ENCODE measurements at places on chromosomes 13 and 19.

DNA sequence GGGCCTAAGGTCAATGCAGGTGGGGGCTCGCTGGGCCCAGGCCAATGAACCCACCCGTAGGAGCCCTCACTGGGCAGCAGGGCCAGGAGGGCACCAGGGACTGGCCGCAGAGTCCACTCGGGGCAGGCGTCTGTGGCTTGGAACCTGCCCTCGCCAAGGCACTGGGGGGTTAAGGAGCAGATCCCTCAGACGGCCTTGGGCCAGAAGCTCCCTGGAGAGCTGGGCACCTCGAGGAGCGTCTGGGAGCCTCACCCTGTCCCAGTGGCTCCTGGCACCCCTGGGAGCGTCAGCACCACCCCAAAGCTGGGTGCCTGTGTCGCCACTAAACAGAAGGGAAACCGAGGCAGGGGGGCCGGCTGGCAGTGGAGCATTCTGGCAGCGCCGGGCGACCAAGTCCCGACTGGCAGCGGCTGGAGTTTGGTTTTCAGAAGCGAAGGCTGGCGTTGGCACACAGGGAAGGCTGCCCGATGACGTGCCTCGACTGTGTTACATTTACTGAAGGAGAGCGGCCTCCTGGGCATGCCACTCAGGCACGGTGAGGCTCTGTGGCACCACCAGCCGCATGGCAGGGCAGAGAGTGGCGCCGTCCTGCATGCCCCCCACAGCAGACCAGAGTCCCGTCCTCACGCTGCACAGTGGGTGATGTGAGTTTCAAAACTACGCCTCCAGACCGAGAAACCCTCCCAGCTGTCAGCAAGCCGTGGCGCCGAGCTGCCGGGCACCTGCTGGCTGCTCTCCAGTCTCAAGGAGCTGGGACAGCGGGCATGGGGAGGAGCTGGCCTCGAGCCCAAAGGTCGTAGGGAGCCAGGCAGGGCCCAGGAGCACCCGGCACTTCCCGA is 9.2 kb upstream of the MEX3D start:
- DNase-seq, result no peak

- DNase-seq, result peak; percentile 35
Measured at GRCh38 chr19:3852614-3853254, 16.1 kb downstream of the ZFR2 start.

GRCh38 chr19:40273469-40274360 is 11.4 kb downstream of the AKT2 start:
- no peak for DNase-seq

- DNase-seq, result no peak
Measured at GRCh38 chr19:53576941-53577653, 39.2 kb downstream of the ZNF331 start.

- no peak for DNase-seq
Measured at GRCh38 chr13:51549593-51549992, 34.7 kb upstream of the WDFY2 start.

DNA sequence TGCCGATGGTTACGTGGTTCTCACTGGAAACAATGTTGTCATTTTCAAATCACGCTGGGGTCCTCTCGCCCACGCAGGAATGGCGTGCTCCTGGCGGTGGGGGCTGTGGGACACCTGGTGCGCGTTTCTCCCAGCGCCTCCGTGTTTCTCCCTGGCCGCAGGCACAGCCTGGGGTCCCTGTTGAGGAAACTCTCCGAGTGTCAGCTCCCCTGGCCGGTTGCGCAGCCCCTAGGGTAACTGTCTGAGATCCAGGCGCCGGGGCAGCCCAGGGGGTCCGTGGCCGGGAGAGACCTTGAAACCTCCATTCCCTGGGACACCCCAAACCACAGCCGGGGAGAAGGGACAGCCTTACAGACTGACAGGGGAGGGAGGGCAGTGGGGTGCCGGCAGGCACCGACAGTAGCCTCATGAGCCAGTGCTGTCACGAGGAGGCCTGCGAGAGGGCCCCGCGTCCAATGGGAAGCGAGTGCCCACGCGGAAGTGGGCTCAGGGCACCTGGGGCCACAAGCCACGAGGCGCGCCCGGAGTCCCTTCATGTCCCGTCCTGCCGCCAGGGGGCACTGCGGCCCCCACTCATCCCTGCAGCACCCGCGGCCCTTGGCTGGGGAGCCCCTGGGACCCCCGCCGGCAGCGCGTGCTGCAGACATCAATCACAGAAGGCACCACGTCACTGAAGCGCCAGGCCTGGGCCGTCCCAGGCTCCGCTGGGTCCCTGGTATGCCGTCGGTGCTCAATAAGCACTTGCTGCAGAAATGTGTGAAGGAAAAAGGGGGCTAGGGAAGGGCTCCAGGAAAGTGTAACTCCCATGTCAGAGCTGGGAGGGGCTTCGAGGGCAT is 9.5 kb downstream of the ADAMTSL5 start:
- DNase-seq, result peak; percentile 73

GRCh38 chr13:93290503-93290902 is 63.9 kb downstream of the GPC6 start:
- DNase-seq, result no peak

DNA sequence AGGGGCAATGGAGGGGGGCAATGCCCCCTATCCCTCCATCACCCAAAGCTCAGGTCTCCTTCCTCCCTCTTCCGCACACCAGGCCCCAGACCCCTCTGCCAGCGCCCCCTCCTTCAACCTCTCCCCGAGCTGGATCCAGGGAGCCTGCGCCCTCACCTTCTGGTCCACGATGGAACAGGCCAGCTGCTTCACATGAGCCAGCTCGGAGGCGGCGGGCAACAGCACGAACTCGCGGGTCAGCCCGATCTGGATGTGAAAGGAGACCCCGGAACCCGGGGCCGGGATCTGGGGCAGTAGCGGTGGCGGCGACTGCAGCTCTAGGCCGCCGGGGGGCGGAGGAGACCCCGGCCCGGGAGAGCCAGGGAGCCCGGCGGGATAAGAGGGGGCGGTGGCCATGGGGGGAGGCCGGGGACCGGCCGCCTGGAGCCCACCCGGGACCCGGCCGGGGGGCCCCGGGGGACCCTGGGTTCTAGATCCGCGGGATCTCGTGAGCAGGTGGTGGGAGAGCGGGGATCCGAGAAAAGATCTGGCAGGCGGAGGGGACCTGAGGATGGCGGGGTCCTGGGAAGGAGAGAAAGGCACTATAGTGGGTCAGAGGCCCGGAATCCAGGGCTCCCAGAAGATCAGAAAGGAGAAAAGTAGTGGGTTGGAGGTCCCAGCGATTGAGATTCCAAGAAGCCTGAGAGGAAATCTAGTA is 791 bp downstream of the PRKD2 start:
- peak; percentile 22 for DNase-seq

DNA sequence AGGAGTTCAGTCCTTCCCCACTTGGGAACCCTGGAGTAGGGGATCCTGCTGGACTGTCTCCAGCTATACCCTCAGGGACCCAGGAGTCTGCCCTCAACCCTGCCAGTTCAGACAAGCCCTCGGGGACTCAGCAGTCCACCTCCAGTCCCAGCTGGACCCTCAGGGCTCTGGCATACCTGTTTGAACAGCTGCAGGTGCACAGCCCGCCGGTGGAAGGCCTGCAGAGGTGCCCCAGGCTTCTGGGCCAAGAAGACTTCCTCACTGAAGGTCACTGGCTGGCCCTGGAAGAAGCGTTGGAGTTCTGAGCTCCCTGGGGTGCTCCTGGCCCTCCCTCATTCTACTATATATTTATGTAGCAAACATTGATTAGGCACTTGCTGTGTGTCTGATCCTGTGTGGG is 8.6 kb downstream of the CRB3 start:
- DNase-seq, result no peak

DNA sequence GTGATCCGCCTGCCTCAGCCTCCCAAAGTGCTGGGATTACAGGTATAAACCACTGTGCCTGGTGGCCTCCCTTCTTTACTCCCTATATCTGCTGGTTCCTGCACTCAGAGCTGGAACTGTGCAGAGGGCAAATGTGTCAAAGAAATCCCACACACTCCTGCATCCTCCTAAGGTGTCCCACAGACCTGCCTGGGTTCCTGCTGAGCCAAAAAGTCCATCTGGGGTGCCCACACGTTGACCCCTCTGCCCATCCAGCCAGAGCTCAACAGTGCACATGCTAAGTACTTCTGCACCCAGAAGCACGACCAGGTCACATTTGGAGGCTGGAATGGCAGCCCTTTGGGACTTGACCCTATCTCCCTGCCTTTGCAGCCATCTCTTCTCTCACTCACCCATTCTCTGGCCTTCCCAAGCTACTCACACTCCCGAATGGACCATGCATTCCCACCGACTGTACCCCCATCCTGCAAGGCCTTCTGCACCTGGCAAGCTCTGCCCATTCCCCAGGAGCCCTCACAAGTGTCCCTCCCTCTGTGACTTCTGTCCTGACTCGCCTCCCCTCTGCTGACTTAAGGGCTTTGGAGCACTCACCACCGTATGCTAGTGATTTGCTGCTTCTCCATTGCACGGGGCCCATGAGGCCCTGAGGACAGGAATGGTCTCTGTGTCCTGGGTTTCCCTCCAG is 152.1 kb downstream of the KCTD15 start:
- DNase-seq, result no peak

DNA sequence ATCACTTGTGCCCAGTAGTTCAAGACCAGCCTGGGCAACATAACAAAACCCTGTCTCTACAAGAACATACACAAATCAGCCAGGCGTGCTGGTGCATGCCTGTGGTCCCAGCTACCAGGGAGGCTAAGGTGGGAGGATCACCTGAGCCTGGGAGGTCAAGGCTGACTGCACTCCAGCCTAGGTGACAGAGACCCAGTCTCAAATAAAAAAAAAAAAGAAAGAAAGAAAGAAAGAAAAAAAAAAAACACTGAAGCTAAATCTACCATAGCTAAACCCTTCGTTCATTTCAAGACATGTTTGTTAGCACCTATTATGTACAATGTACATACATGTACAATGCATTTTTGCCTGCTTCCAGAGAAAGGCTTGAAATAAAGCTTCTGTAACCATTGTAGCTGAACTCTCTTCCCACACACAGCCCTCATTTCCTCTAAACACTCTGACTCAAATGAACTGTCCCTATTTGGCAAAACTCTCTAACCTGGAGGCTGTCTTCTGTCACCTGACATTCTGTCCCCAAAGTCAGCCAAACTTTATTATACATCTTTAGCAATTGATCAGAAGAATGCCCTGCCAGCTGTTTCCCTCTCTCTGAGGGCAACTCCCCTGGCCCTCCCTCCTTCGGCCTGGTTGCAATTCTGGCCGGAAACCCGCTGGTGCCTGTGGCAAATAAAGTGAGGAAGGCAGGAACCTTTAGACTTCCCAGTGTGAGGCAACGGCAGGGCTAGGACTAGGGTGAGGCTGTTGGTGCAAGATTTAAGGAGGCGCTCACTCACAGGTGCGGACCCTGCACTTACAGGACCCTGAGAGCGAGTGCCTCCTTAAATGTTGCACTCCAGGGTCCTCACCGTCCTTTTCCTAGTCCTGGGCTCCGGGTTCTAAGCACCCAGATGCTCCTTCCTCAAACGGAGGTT is 1.8 kb downstream of the ETHE1 start:
- peak; percentile 38 for DNase-seq

- no peak for DNase-seq
Measured at GRCh38 chr19:16095071-16095571, 16.6 kb upstream of the RAB8A start.

DNA sequence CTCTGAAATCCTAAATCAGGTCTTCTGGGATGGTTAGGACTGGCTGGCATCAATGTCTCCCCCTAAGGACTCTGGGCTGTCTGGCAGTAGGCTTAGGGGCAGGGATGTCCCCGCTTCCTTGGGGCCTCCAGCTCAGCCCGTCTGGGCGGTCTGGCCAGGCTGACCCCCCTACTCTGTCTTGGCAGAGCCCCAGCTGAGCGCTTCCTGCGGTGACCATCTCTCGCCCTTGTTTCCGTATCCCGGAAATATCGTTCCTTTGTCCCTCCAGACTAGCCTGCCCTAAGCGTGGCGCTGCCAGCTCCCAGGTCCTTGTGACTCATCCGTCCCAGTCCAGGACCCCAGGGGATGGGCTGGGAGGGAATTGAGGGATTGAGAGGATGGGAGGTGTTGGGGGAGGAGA is 11.3 kb downstream of the GTPBP3 start:
- DNase-seq, result no peak

DNA sequence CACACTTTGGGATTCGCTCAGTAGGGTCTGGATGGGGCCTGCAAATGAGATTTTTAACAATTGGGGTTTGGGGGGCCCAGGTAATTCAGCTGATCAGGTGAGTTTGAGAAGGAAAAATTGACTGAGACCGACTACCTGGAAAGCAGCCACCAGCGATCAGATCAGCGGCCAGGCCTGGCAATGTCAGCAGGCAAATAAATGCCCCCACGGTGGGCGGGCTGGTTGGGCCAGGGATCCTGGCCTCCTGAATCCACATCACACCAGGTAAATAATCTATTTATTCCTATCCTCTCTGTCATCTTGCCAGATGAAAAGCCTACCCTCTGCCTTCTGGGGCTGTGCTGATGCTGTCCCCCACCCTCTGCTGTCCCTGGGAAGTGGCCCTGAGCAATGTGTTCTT is 9.4 kb downstream of the NAPA start:
- no peak for DNase-seq

GRCh38 chr13:53073711-53074110 is 45.1 kb downstream of the OLFM4 start:
- no peak for DNase-seq

GRCh38 chr13:22168437-22169190 is 497.7 kb downstream of the FGF9 start:
- no peak for DNase-seq

DNA sequence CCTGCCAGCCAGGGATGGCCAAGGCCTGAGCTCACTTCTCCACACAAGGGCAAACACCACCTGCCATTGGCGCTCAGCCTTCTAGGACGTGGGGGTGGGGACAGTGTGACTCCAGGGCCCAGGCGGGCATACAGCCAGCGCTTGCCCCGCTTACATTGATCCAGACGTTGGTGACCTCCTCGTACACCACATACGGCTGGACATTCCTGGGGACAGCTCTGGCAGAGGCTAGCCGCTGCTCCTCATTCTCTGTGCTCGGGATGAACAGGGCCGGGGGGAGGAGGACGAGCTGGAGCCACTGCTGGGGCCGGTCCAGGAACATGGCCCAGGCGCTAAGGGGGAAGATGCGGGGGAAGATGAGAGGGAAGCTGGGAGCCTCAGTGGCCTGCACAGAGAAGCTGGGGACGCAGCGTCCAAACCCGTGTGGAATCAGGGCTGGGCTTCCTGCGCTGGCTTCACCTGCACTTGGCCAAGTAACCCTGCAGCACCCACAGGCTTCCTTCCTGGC is 25.1 kb upstream of the MYDGF start:
- DNase-seq, result no peak

GRCh38 chr19:5537870-5538269 is 29.9 kb downstream of the TINCR start:
- no peak for DNase-seq

GRCh38 chr19:46887240-46887782 is 26.5 kb downstream of the ARHGAP35 start:
- no peak for DNase-seq

DNA sequence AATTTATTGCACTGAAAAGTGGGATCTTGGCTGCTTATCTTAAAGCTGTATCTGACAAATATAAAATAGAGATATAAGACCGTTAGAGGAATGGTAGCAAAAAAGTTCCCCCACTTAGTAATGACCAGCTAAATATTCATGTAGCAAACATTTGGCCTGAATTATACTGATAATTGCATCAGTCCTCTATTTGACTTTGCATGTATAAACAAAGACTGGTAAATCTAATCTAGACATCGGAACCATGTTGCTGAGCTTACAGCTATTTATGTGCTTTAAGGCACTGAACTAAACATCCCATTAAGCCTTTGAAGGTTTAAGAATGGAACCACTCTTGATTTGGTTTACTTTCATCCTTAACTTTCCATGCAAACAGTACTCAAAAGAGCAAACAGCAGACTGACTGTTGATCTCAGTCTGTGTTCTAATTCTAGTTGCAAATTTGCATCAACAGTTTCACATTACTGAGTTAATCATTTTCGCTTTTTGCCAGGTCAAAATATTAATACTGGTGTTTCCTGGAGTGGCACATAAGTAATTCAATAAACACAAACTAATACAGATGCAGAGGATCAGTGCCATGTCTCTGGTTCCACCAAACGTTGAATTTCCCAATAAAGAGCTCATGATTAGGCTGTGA is 203.5 kb upstream of the HTR2A start:
- no peak for DNase-seq
